T-helper 1 cell treated with Interleukin-12 subunit alpha and Interleukin-12 subunit beta and Interleukin-4 antibody, amounts not matched to agents 30 ng/mL and 1 ng/mL, for 36 hours (primary cell): ENCODE measurements at places on chromosomes 12 and 14. TPM values are rescaled to one million over a fixed set of nuclear protein-coding genes. Genes with fewer than 3 reads are reported as not detected.

The PTPN21 gene
- not detected in 2 replicates for total RNA-seq

The CLEC4D gene
- not detected in 2 replicates for total RNA-seq

The NPAS3 gene
- 0.05 TPM in 1 of 2 replicates, not detected in the other for total RNA-seq

The DBX2 gene
- not detected in 2 replicates for total RNA-seq

The TM9SF1 gene
- 35.8 and 45.3 TPM in 2 replicates for total RNA-seq

The MED6 gene
- total RNA-seq, result 50.8 and 52.7 TPM in 2 replicates

The OR6C2 gene
- total RNA-seq, result not detected in 2 replicates

The TCL1B gene
- not detected in 2 replicates for total RNA-seq

The OAS3 gene
- 286 and 292 TPM in 2 replicates for total RNA-seq

The TARBP2 gene
- 39.9 and 41.0 TPM in 2 replicates for total RNA-seq

The AKAP3 gene
- 1.4 TPM in 2 replicates for total RNA-seq

The RGS6 gene
- total RNA-seq, result 3.0 and 3.1 TPM in 2 replicates

The SLC16A7 gene
- total RNA-seq, result 19.8 and 24.7 TPM in 2 replicates

The CMA1 gene
- not detected in 2 replicates for total RNA-seq

The PLEKHD1 gene
- total RNA-seq, result 0.12 and 0.20 TPM in 2 replicates

The RNASE12 gene
- total RNA-seq, result not detected in 2 replicates

The DPF3 gene
- 11.6 and 12.4 TPM in 2 replicates for total RNA-seq

The TAS2R10 gene
- total RNA-seq, result 0.34 and 0.39 TPM in 2 replicates

The LIN7A gene
- total RNA-seq, result 0.96 and 1.5 TPM in 2 replicates

The KIF26A gene
- total RNA-seq, result 0.37 and 0.66 TPM in 2 replicates

The TRAF3 gene
- total RNA-seq, result 92.9 and 93.9 TPM in 2 replicates

The SP1 gene
- total RNA-seq, result 75.7 and 78.0 TPM in 2 replicates

The AACS gene
- total RNA-seq, result 25.1 and 25.2 TPM in 2 replicates

The LRTM2 gene
- total RNA-seq, result 0.41 TPM in 1 of 2 replicates, not detected in the other

The ANKRD33 gene
- total RNA-seq, result not detected in 2 replicates

The LRP6 gene
- 2.2 and 2.7 TPM in 2 replicates for total RNA-seq

The LRRC10 gene
- not detected in 2 replicates for total RNA-seq

The KRT72 gene
- 1.6 and 1.7 TPM in 2 replicates for total RNA-seq

The SLCO1B1 gene
- not detected in 2 replicates for total RNA-seq

The MAX gene
- total RNA-seq, result 154 and 160 TPM in 2 replicates

The CYP46A1 gene
- not detected in 2 replicates for total RNA-seq

The HCAR1 gene
- total RNA-seq, result 2.0 and 2.4 TPM in 2 replicates

The PPP2R5C gene
- 234 and 250 TPM in 2 replicates for total RNA-seq

The RASAL1 gene
- total RNA-seq, result 0.10 TPM in 1 of 2 replicates, not detected in the other

The GZMB gene
- total RNA-seq, result 1,728 and 1,734 TPM in 2 replicates

The TMEM179 gene
- total RNA-seq, result 0.15 and 0.25 TPM in 2 replicates

The SENP1 gene
- total RNA-seq, result 48.6 and 51.2 TPM in 2 replicates

The CLEC9A gene
- total RNA-seq, result not detected in 2 replicates

The SLC6A12 gene
- total RNA-seq, result not detected in 2 replicates

The CLEC4C gene
- not detected in 2 replicates for total RNA-seq

The ATXN3 gene
- 24.2 and 25.5 TPM in 2 replicates for total RNA-seq

The EPYC gene
- total RNA-seq, result not detected in 2 replicates

The EML5 gene
- 2.4 and 3.0 TPM in 2 replicates for total RNA-seq

The CCDC38 gene
- 0.12 and 0.32 TPM in 2 replicates for total RNA-seq

The KCNJ8 gene
- total RNA-seq, result not detected in 2 replicates

The C1QL4 gene
- not detected in 2 replicates for total RNA-seq

The GNB3 gene
- 0.47 and 1.5 TPM in 2 replicates for total RNA-seq
